NCI-H1092 treated with DMSO at 0.1 percent for 48 hours (cell line): ENCODE measurements at places on chromosomes 3 and 15.

- no peak for DNase-seq
These were observed 3.9 kb upstream of the VILL start for GRCh38 chr3:37986479-37987314.

DNA sequence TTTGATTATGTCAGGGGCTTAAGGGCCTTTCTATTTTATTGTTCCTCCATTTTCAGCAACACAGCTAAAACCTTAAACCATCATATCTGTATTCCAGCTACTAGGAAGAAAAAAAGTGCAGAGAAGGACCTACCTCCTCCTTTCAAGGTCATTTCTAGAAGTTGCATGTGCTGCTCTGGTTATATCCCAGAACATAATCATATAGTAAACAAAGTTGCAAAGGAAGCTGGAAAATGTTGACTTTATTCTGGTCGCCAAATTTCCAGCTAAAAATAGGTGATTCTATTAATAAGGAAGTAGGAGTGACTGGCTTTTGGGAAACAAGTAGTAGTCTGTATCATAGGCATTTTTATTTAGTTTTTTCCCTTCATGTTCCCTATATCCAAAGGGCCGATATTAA is 21.3 kb upstream of the B3GALNT1 start:
- no peak for DNase-seq

GRCh38 chr3:187269486-187269885 is 22.1 kb downstream of the MASP1 start:
- DNase-seq, result no peak

GRCh38 chr3:30481241-30481640 is 125.2 kb upstream of the TGFBR2 start:
- no peak for DNase-seq

GRCh38 chr3:26505399-26505798 is 117.2 kb upstream of the LRRC3B start:
- DNase-seq, result no peak

DNA sequence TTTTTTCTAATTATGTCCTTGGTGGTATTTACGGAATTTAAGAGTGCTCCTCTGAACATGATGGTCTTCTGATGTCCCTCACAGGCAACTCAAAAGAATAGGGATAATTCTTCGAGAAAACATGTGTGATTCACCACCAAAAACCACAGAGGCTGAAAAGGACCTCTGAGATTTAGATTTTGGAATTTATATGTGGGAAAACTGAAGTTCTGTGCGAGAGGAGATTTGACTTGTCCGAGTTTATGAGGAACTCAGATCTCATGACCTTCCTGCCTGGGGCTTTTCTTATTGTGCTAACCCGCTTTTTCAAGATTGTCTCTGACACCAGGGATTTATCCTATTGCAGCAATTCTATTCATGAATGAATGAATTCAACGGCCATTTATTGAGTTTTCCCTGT is 142.4 kb downstream of the FAM43A start:
- no peak for DNase-seq

DNA sequence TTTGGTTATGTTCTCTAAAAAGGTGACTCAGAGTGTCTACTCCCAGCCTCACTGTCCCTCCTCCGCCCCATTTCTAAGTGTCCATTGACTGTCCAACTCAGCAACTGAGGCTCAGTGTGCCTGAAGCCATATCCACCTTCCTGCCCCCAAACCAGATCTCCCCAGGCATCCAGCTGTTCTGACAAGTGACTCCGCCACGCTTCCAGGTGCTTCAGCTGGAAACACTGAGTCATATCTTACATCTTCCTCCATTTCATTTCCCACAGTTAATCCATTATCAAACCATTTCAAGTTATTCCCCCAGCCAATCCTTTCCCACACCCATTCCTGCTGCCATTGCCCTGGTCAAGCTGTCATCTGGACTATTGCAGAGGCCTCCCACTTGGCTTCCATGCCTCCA is 17.1 kb downstream of the MAGEF1 start:
- no peak for DNase-seq
